ENCODE measurements at places on chromosomes 1 and 21.
A peak's percentile ranks its signal among the peaks of the same experiment; 100 is the strongest.

DNA sequence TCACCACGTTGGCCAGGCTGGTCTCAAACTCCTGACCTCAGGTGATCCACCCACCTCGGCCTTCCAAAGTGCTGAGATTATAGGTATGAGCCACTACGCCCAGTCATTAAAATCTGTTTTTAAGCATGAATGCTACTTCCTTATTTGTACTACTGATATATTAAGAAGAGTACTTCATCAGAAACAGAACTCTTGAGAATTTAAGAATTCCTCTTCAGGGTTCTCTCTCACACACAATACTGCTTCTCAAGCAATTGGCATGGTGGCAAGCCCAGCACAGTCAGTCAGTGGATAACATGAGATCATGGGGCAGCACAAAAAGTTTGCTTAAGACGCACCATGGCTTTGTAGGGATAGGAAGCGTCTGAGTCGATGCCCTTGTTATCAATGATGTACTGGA lies 14.1 kb downstream of the CTSS start:
- DNase-seq: no peak

- peak; percentile 17 for DNase-seq
Observed at GRCh38 chr1:110084227-110085078, 14.0 kb upstream of the ALX3 start.

- DNase-seq: peak; percentile 82
Observed at GRCh38 chr21:41167348-41168342, at the start of gene BACE2. Gene BACE2, plus strand, starts transcription at chr21:41168160. Its CDS starts 104 bp downstream, at chr21:41168264.

GRCh38 chr1:157105988-157106812 lies 6.6 kb upstream of the ETV3L start:
- DNase-seq: peak; percentile 75

All from kidney tubule cell (primary cell).